Hepatic stellate cell (primary cell): ENCODE measurements at places on chromosomes 1 and 21.

DNA sequence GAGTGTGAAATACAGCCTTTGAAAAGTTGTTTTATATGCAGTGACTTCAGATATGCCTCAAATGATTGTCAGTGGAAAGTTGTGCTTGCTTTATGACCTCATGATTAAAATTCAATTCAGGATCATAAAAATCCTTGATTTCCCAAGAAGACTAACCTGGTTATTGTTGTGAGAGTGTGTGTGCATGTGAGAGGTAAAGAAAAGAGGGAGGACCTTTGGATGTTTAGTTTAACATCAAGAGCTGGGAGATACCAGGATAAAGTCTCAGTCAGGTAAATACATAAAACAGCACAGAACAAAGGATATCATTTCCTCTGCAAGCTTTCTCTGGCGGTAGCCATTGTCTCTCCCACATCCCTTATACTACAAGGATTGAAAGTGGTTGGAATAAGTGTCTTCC is 14.4 kb downstream of the BTBD8 start:
- no peak for DNase-seq

DNA sequence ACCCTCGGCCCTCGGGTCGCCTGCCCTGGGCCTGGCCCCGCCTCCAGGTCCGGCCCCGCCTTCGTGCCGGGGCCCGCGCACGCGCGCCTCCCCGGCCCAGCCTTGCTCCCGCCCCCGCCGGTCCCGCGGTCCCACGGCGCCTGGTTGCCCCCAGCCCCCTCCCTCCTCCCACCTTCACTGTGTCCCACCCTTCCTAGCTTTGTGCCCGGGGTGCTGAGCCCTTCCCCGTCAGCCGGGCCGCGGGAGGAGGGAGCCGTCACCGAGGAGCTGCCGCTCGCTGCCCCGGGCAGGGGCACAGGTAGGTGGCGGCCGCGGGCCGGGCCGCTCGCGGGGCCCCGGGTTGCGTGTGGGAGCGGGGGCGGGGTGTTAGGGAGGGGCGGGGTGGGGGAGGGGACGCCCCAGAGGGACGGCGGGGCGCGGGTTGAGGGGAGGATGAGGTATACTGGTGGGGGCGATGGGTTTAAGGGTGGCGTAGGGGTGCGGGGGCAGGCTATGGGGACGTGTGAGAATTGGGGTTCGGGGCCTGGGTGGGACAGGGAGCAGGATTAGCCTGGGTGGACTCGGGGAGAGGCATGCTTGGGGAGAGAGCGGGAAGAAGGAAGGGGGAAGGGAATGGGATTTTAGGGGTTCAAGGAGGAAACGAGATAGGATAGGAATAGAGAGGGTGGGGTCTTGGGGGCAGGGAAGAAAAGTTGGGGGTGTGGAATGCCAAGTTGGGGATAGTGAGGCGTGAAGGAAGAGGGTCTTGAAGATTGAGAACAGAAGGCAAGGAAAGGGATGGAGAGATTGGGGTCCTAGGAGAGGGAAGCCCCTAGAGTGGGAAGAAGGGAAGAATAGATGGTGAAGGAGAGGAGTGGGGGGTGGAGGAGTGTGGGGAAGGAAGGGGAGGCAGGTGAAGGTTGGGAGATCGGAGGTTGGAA is at the start of gene LRRC42:
LRRC42 (plus strand) TSS at position 99 of the 920 bp plus-strand sequence. CDS start 5,650 bp downstream, outside the sequence.
- DNase-seq = no peak

- DNase-seq = no peak
Observed at GRCh38 chr21:39519835-39520234, 68.1 kb downstream of the SH3BGR start.

GRCh38 chr1:52556641-52557360 is 3.9 kb upstream of the TUT4 start:
- DNase-seq = no peak

DNA sequence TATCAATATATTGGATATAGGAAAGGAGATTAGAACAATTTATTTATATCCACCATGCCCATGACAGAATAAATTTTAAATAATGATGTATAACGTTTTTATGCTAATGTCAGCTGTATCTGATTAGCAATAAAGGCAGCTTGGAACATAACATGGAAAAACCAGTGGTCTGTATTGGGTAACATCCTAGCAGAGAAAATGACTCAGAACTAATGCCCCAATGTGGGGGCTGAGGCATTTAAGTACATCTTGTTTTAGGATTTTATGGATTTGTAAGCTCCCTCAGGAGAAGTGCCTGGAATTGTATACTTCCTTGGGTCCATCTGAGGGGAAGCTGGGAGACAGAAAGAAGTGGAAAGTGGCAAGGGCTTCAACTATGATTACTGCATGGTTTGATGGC is 82.3 kb downstream of the HMCN1 start:
- no peak for DNase-seq

DNA sequence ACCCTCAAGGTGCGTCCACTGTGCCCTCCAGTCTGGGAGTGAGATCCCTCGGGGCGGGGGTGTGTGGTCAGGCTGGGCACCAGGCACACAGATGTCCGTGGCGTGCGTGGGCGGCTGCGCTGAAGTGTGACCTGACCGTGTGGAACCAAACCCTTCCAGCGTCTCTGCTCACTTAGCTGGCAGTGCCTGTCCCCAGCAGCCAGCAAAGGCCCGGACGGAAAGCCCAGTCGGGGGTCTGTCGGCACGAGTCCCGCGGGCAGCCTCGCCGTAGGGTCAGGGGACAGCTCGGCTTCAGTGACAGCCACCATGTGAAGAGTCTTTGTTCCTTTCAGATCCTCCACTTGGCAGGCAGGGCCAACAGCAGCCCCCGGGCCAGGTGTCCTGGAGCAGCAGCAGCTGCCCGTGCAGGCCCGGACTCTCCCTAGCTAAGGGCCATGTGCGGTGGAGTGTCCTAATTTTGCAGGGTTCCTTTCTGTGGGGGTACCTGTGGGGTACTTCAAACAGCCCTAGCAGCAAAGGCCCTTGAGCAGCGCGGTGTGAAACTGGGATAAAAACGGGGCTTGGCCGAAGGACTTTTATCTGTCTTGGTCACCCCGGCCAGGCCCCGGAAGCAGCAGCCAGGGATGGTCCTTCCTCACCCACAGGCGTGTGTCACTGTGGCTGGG is 11.6 kb downstream of the TTLL10 start:
- no peak for DNase-seq

DNA sequence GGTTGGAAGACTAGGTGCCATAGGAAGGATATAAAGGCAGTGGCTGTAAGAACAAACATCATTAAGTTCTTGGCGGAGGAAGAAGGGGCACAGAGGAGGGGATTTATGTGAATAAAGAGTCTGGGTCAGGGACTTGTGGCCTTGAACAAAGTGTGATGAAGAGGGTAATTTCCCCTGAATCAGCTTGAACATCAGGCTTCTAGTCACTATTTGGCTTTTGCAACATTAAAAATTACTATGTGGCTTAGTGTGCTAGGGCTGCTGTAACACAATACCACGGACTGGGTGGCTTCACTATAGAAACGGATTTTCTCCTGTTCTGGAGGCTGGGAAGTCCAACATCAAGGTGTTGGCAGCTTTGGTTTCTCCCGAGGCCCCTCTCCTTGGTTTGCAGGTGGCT is 70.5 kb upstream of the CNIH3 start:
- DNase-seq = no peak

- no peak for DNase-seq
Observed at GRCh38 chr1:203528976-203529835, 35.3 kb downstream of the OPTC start.

GRCh38 chr1:6889875-6890480 is 104.7 kb downstream of the CAMTA1 start:
- peak; percentile 51 for DNase-seq

GRCh38 chr21:45801129-45801964 is 157.8 kb downstream of the PCBP3 start:
- no peak for DNase-seq

DNA sequence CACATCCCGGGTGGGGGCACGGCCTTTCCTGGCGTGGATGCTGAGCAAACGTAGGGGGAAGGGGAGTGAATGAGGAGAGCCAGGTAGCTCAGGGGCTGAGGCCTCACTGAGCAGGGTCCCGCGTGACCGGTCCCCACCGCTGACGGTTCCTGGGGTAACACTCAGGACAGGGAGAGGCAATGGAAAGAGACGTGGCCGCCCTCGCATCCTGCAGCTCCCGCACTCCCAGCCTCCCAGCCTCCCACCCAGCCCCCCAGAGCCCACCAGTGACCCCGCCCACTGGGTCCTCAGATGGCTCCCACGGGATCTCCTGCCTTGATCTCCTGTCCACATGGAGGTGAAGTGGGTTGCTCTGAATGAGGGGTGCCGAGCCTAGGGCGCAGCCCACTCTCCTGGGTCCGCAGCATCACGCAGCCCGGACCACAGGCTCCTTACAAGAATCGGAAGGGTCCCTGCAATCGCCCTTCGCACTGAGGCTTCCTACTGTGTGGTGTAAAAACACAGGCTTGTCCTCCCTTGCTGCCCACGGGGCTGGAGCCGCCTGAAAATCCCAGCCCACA is 2.4 kb downstream of the TSPEAR start:
- no peak for DNase-seq

DNA sequence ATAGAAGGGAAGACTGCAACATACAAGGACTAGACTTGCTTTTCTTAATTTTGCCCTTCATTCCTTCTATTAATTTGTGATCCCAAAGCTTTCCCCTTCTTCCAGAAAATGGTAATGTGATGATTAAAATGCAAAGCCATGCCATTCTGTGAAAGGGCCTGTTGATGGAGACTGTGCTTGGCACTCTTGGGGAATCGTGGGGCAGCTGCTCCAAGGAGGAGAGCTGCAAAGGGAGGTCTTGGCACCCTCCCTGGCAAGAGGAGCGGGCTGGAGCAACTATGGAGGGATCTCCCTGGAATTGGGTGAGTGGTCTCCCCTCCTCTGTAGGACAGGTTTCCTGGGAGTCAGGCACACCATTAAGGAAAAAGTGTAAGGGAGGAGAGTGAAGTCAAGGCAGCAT is 16.6 kb downstream of the CACNA1S start:
- no peak for DNase-seq

- DNase-seq = peak; percentile 36
Observed at GRCh38 chr1:74468982-74469603, 43.3 kb downstream of the LRRC53 start.

DNA sequence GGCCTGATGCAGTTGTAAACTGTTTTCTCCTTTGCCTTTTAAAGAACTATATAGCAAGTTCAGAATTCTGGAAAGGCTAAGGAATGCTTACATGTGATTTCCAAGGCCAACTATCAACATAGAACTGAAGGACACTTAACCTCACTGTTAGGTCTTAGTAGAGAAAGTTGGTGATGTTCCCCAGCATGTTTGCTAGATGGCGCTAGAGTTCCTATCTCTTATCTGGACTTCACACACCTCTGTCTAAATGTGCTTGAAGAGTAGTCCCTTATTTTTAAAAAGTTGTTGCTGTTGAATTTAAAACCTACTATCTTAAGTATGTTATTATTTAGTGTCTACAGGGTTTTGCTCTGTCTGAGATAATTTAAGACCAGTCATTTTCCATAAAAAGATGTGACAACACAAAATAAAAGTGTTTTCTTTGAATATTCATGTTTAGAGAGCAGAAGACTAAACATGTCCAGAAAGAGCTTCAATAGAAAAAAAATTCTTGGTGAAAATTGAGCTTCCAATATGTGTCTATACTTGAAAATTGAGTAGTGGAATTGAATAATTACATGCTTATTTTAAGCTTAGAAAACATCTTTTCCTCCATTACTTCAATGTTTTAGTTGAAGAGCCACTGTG is 237.3 kb downstream of the S1PR1 start:
- DNase-seq = no peak

DNA sequence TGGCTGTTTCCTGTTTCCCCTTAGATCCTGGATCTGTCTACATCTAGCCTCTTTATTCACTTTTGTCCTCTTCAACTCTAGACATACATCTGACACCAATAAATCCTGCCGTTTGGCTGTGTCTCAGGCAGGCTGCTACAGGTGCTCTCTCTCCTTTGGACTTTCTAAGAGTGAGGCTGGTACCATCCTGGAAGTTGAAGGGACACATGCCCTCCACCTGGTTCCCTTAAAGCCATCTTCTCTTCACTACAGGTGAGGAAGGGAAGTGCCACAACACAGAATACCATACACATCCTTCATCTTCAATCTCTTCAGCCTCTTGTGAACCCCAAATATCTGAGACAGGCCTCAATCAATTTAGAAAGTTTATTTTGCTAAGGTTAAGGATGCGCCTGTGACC is 137.9 kb downstream of the BACH1 start:
- DNase-seq = no peak

GRCh38 chr1:183472488-183473216 is at the start of gene SMG7:
Gene SMG7, plus strand, starts transcription at chr1:183472499. Its CDS starts 122 bp downstream, at chr1:183472621.
- DNase-seq = peak; percentile 29

DNA sequence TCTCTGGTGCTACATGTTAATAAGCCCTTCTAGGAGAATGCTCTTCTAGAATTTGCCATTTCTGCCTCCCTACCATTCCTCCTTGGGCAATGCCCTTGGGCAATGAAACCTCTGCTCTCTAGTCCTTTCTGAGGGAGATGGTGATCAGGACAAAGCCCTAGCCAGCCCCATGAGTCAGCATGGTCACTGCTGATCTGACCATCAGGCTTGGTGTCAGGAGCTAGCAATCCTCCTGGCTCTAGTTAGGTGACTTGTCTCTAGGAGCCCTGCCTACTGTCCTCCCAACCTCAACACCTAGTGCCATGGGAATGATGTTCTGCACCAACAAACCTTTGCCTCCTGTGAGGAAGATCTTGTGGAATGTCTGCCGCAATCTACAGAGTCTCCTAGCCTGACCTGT is 89.8 kb downstream of the NMNAT2 start:
- no peak for DNase-seq

- DNase-seq = no peak
Observed at GRCh38 chr21:32604464-32604863, 7.7 kb downstream of the CFAP298 start.

GRCh38 chr1:22542886-22543285 is 20.4 kb upstream of the EPHA8 start:
- DNase-seq = no peak

- peak; percentile 83 for DNase-seq
Observed at GRCh38 chr21:41664881-41665765, 101.7 kb downstream of the RIPK4 start.

DNA sequence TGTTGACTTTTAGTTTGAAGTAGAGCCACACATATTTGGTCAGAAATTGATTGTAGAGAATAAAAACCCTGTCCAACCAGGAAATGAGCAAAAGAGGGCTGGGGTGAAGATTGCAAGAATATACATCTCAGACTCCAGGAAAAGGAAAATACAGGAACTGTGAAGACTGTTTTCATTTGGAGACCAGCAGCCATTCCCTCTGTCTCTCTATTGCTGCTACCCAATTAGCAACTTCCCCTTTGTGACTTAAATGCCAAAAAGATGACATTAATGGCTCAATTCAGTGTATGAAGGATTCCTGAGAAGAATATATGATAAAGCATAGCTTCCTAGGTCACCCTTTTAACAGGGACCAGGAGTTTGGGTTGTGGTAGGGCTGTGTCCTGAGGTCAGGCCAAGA is 31.6 kb upstream of the CEP350 start:
- no peak for DNase-seq

GRCh38 chr1:17314491-17314971 is 6.5 kb downstream of the PADI4 start:
- no peak for DNase-seq
